Stimulated activated CD4-positive, alpha-beta T cell treated with anti-CD3 and anti-CD28 coated beads, TNF-alpha, amount 100 ng/mL, for 48 hours (primary cell): ENCODE measurements at places on chromosomes 11 and 22.

DNA sequence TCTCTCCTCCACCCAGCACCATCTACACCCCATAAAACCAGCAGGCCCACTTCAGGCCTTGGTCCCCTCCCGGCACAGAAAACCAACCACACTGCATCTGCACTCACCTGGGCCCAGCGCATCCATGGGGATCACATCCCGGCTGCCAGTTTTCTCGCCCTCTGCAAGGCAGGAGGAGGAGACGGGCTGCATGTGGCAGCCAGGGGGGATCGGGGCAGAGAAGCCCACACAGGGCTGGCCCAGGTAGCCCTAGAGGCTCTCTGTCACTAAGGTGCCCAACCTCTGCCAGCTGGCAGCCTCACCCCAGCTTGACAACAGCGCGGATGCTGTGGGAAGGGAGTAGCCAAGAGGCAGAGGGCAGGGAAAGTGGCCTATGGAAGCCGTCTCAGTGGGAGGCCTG is 30.6 kb upstream of the TXNRD2 start:
- DNase-seq, result no peak

GRCh38 chr11:21485426-21485825 is 707.5 kb upstream of the ANO5 start:
- no peak for DNase-seq

DNA sequence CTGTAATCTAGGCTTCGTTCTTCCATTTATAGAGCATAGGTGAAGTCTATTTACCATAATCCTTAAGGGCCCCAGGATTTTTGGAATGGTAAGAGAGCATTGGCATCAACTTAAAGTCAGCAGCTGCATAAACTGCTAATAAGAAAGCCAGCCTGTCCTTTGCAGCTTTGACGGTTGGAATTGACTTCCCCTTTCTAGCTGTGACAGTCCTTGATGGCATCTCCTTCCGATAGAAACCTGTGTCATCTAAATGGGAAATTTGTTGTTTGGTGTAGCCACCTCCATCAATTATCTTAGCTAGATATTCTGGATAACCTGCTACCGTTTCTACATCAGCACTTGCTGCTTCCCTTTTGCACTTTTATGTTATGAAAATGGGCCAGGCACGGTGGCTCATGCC is 58.0 kb upstream of the GLYATL1B start:
- DNase-seq, result no peak

DNA sequence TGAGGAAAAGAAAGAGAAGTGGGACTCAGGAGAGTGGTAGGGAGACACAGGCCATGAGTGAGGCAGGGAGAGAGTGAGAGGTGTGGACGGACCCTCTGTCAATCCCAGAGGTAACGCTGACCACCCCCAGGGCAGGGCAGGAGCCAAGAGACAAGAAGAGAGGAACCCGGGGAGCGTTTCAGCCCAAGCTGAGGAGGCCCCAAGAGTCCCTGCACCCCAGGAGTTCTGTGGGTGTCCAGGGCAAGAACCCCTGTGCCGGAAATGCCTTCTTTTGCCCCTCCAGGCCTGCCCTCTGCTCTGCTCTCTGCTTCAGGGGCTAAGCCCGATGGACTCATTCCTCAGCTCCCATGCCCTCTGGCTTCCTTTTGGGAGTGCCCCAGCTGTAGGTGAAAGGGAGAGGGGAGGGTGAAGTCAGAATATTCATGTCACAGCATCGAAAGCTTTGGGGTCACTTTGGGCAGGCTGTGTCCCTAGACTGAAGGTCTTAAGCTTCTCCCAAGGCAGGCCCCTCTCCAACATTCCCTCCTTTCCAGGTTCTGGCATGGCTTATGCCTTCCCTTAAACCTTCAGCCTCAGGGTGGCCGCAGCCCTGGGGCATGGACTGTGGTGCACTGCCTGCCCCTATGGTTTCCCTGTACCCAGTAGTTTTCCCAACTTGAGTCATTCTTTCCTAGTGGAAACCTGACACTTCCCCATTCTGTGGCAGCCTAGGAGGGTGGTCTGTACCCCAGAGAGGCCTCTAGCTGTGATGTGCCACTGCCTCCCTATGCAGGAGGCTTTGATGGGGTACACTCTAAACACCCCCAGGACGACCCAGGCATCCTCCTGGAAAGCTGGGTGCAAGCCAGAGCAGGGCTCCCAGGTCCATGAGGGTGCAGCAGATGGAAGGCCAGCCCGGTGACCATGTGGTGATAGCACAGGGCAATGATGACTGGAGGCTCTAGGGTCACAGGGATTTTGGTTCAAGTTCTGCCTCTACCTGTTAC is 27.1 kb downstream of the MYEOV start:
- no peak for DNase-seq

DNA sequence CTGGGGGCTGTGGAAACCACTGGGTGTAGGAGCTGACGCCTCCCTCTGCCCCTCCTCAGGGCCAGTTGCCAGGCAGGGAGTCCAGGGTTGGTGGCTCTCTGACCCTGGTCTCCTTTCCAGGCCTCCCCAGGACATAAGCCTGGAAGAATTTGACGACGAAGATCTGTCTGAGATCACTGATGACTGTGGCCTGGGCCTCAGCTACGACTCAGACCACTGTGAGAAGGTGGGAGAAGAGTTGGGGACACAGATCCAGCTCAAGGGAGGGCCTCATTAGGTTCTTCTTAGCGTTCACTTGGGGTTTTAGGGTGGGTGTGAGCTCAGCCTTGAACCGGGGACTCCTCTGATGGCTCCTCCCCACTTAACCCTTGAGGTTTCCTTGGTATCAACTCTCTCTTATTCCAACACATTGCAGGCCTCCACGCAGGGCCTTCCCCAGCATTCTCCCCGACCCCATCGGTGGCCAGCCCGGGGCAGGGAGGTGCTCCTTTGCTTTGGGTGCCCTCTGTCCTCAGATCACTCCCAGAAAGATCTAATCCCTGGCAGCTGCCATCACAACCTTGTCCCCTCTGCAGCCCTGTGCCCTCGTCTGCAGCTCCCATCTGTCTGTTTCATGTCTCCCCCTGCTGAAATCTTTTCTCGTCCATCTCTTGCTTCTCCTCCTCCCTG is 1.2 kb downstream of the MAPK8IP2 start:
- DNase-seq, result no peak

DNA sequence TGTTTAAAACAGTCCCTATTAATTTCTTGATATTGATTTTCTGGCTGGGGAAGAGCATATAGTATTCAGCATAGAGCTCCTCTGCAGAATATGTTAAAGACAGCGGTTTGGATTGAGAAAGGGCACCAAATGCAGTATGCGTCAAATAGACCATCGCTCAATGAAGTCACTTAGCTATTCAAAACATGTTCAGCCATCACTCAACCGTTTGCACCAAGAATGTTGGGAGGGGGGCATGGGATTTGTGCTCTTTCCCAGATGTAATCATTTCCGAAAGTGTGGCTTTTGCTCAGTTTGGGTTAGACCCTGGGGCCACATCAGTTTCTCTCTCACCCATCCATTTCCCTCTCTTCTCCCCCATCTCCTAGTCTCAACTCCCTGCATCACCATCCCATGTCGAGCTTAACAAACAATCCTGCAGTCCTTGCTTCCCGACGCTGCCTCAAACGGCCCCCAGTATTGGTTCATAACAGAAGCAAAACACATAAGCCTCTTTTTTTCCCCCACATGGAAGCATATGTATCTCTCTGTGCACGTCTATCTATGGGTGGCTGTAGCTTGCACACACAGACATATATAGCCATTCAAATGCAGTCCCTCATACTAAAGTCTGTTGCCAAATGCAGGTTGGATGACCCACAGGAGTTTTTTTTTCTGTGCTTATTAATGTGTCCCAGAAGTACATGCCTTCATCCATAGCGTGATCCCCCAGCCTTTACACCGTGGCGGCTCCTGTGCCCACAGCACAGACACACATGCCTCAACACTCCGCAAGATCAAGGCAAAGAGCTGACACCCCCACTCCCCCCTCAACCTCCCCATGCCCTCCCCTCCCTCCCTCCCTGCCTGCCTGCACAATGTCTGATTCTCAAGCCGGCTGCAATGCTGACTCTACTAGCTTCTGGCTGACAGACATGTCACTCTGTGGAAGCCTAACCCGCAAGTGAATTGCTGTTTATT is 2.6 kb downstream of the CACNG2 start:
- DNase-seq, result no peak

GRCh38 chr11:111319296-111319695 is 20.9 kb downstream of the POU2AF3 start:
- no peak for DNase-seq

- no peak for DNase-seq
Measured at GRCh38 chr11:113992459-113993110, 17.7 kb downstream of the HTR3A start.

- no peak for DNase-seq
Measured at GRCh38 chr11:85945296-85945695, 90.1 kb downstream of the CCDC83 start.

- DNase-seq, result peak; percentile 80
Measured at GRCh38 chr22:20156611-20157429, 6.0 kb upstream of the CCDC188 start.

DNA sequence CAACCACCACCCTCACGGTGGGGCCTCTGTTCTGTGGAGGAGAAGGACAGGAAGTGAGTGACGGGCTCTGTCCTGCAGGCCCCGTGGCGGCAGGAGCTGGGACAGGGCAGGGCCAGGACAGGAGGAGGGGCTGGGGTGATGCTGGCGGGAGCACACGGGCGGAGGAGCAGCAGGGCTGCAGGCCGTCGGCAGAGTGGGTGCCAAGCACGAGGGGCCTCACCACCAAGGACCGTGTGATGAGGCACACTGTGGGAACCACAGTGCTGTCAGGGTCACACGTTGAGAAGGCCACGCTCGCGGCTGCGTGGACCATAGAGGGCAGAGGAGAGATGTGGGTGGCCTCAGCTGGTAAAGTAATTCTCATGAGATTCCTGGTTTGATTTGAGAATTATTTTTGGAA is 8.5 kb downstream of the SCO2 start:
- no peak for DNase-seq

DNA sequence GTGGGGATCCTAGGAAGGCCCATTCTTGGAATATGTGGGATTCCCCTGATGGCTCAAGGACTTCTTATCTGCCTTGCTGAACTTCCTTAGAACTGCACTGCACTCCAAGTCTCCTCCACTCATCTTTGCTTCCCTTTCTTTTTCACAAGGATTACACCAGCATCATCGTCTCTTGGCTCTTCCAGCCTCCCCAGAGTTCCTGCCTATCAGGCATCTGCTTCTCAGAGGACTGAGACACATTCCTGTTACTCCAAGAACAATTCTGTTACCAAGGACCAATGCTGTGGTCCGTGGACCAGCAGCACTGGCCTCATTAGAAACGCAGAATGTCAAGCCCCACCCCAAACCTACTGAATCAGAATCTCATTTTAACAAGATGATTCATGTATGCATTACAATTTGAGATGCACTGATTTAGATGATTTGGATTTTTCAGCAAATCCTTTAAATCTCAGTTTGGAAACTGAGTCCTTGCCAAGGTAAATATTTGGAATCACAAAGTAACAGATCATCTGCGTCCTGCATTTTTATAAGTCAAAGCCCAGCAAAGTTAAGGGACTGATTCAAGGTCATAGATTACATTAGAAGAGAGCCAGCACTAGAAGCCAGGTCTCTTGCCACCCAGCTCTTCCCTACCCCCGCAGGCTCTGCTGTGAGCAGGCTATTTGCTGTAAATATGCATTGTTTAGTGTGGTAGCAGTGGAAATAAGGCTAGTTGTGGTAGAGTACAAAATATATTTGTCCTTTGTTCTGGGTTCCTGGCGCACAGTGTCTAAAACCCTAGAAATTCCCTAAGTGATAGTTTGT is 110.9 kb downstream of the SWAP70 start:
- no peak for DNase-seq

DNA sequence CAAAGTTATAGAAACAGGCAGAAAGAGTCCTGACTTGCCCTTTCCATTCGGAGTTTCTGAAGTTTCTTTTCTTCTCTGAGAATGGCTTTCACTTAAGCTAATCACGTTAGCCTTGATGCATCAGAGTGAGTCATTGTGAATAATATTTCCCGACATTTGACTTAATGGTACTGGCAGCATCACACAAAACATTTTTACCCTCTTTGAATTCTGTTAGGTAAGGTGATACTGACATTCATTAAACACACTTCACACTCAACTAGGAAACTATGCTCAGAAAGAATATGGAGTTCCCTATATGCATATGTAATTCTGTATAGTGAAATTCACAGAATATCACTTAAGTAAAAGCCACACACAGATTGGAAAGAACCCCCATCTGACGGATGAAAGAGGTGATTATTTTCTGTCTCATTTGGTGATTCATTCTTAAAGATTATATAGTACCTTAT is 120.8 kb upstream of the ARHGAP20 start:
- no peak for DNase-seq

DNA sequence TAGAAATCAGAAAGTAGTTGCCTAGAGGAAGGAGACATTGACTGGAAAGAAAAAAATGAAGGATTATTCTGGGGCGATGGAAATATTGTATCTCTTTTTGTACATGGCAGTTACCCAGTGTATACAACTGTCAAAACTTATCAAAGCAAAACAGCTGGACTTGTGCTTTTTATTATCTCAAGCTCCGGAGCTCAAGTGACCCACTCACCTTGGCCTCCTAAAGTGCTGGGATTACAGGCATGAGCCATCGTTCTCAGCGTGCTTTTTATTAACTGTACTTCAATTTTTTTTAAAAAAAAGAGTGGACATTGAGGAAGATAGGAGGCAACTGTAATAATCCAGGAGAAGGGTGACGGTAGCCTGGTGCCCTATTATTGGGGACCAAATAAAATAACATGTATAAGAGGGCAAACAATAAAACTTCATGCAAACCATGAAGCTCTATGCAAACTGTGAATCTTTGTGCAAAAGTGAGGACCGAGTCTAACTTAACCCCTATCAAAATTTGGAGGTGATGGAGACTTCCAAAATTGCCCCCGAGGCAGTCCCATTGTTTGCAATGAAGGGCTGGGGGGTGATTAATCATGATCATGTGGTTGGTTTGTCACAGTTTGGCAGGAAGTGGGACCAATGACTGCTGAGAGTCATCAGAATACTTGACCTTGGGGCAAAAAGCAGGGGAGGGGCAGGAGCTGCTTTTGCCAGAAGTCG is 23.5 kb downstream of the FZD4 start:
- no peak for DNase-seq

GRCh38 chr11:36412781-36413383 is 97.2 kb downstream of the TRAF6 start:
- DNase-seq, result no peak

GRCh38 chr22:30014244-30014643 is 66.0 kb upstream of the HORMAD2 start:
- no peak for DNase-seq

- DNase-seq, result no peak
Measured at GRCh38 chr11:116194156-116194904, 578.5 kb downstream of the BUD13 start.

DNA sequence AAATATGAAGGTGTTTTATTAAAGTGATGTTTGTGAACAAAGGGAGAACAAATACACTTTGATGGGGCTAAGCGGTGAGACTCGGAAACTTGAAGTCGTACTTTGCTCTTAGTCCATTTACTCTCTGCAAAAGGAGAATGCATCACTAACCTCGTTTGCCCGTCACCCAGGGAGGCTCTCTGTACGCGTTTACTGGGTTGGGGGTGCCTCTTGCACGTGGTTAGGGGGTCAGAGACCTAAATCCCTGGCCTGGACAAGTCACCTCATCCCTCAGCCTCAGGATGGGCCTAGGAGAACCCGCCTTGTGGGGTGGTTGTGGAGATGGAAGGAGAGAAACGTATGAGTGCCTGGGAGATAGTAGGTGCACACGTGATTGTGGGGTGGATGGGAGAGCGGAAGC is 803 bp upstream of the IFT27 start:
- no peak for DNase-seq
